ENCODE measurements at places on chromosomes 16 and 17. TPM values are rescaled to one million over a fixed set of nuclear protein-coding genes. Genes with fewer than 3 reads are reported as not detected.

DNA sequence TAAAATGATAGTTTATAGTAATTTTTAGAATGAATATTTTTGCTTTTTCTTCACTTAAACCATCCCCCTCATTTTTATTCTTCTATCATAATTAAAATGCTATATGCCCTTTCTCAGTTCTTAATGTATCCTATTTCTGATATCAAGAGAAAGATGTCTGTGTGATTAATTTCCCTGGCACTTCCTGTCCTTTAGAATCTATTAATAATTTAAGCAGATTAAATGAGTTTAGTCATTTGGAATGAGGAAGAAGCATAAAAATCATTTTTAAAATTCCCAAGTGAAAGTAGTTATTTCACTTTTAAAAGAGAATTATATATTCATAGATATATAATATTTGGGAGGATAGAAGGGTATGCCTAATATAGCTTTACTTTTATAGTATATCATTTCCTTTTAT, 27.8 kb upstream of the CDR2 start:
- no peak for DNase-seq

DNA sequence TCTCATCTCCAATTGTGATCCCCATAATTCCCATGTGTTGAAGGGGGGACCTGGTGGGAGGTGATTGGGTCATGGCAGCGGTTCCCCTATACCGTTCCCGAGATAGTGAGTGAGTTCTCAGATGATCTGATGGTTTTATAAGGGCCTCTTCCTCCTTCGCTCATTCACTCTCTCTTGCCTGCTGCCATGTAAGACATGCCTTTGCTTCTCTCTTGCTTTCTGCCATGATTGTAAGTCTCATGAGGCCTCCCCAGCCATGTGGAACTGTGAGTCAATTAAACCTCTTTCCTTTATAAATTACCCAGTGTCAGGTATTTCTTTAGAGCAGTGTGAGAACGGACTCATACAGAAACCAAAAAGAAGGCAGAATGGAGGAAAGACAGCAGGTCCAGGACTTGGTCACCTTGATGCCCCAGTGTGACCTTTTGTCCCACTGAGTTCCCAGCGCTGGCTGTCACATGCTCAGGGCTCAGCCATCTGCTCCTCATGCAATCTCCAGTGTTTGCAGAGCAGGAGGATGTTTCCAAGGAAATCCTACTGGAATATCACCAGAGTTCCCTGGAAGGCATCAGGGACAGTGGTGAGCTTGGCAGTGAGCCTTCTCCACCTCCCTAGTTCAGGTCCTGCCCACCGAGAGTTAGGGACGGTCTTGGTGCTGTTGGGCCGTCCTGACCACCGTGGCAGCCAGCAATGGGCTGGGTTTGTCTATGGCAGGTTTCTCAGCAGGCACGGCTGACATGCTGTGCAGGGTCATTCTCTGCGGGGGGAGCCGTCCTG, 96.7 kb downstream of the SEC14L1 start:
- no peak for DNase-seq

GRCh38 chr16:11084876-11085485, 140.6 kb downstream of the CLEC16A start:
- DNase-seq, result no peak

GRCh38 chr17:20074001-20074400, 64.8 kb downstream of the SPECC1 start:
- no peak for DNase-seq

- no peak for DNase-seq
Observed at GRCh38 chr17:181245-182049, at the start of gene DOC2B. Gene DOC2B, minus strand, starts transcription at chr17:181650. Its CDS starts 171 bp downstream, at chr17:181479.

DNA sequence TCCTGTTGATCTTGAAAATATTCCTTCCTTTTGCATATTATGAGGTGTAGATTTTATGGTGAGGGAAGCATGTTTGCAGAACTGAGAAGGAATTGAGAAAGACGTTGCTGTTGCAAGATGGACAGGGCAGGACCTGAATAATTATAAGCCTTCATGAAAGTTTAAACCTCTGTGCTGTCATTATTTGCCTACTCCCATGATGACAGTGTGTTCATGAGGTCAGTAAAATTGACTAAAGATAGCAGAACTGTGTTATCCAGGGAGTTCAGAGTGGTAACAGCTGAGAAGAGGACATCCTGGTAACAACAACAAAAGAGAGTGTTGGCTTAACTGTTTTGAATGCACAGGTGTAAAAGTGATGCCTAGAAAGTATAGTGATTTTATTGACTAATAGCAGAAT, 45.3 kb upstream of the HLF start:
- no peak for DNase-seq

The GAST gene
- total RNA-seq, result not detected

The HS3ST3A1 gene
- total RNA-seq, result 12.9 TPM
